ENCODE measurements at places on chromosomes 1 and 21.

DNA sequence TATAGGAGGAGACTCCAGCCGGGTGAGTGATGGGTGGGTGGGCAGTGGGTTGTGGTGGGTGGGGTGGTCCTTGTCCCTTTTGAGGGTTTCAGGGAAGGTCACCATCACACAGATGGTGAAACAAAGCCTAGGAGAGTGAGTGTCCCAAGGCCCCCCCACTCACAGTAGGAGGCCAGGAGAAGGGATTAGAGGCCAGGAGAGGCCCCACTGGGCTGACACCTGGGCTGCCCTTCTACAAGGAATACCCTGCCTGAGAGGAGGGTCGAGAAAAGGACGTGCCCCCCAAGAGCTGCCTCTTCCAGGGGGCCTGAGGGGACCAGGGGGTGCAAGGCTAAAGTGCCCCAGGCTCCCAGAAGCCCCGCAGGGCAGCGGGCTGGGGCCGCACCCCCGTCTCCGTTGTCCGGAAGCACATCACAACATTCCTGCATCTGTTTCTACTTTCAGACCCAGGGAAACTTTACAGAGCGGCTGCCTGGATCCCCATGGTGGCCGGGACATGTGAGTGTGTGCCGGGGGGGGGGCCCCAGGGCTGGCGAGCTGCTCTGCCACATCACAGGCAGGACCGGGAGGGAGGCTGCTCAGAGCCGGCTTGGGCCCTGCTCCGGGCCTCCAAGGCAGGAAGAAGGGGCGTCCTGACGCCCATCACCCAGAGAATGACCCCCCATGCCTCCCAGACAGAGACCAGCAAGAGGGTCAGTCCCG is 68.2 kb downstream of the ARHGEF16 start:
- DNase-seq, result no peak

GRCh38 chr1:162633081-162633762 is 958 bp downstream of the DDR2 start:
- DNase-seq, result no peak

GRCh38 chr1:33088119-33088906 is 7.4 kb downstream of the AZIN2 start:
- no peak for DNase-seq

DNA sequence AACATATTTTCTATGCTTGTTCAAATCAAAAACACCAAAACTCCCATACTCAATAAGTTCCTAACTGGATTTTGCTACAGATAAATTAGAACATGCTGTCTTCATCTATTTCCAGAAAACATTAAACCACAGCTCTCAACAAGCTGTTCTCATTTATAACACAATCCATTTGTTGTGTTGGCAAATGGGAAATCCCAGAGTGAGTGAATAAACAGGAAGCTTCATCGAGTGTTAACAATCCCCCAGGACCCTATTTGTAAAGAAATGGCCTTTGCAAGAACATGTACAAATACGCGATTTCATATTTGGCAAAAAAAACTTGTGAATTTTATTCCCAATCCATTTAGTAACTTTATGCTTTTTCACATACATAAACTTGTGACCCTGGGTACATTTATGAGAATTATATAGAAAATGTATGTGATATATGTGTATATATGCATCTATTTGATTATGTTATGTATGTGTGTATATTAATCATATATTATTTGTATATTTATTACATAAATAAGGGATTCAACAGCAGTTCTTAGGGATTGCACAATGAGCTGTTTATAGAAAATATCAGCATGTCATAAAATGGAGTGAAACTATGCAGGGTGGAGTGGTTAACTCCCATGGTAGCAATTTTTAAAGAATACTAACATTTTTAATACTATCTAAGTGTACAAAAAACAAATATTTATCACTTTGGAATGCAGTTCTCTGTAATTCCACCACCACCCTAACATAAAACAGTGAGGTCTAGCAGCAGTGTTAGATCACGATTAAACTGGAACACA is 160.0 kb downstream of the NEGR1 start:
- DNase-seq, result no peak

DNA sequence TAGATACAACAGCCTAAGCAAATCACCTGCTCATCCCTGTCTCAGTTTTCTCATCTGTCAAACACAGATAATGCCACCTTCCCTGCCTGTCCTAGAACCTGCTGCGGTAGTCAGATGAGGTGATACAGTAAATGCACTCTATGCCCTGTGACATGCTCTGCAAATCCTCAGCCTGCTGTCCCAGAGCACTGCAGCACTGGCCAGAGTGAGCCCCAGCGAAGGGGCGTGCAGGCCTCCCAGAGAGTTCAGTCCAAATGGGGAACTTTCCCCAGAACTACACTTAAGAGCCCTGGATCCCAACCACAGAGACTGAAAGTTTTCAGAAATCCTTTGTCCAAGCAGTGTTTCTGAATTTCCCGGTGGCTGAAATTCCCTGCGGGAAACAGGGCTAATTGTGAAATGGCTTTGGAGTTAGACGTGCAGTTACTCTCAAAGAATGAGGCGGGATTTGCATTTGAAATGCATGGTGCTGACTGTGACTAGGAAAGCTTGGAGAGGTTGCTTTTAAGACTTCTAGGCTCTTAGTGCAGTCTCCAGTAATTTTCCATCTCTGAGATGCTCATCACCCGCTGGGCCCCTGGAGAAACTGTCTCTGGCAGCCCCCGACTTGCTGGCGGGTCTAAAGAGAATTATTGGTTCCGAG is 206.5 kb upstream of the AJAP1 start:
- DNase-seq, result no peak

DNA sequence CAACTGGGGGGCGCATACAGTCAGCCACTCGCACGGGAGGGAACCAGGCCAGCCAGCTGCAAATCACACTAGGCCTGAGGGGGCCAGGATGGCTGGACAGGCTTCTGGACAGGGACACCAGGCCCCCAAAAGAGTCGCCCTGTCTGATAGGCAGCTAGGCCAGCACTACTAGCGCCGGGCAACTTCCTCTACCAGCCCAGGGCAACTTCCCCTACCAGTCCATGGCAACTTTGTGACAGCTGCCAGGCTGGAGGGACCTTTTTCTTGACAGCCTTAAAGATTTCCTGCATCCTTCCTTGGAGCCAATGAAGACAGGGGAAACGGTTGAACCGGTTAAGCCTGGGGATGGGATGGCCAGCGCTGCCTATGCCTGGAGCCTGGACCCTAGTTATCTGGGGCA is 5.1 kb downstream of the IFFO2 start:
- DNase-seq, result no peak

DNA sequence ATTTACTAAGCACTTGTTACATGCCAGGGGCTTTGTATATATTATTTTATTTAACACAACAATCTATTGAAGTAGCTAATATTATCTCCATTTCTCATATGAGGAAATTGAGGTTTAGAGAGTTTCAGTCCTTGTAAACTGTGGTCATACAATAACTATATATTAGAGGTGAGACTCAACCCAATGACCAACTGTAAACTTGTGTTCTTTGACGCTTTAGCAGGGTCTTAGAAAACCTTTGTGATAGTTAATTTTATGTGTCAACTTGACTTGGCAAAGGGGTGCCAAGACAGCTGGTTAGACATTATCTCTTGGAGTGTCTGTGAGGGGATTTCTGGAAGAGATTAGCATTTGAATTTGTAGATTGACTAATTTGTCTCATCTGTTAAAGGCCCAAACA is 252.4 kb upstream of the B3GALT2 start:
- no peak for DNase-seq

DNA sequence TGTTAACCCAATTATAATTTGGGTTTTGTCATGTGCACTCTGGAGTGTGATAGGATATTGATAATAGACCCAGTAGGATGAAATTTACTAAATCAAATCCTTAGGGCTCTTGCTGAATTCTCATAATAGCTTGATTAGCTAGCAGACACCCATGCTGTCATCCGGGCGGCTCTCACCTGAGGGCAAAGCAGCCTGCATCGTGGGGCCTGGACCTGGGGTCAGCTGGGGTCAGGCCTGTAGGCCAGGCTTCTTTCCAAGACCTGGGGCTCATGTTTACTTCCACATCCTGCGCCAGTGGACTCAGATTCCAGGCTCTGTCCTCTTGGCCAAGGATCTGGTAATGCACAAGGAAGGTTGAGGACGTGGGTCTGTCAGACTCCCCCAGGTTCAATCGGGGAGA is 486.3 kb downstream of the NPHP4 start:
- DNase-seq, result no peak

DNA sequence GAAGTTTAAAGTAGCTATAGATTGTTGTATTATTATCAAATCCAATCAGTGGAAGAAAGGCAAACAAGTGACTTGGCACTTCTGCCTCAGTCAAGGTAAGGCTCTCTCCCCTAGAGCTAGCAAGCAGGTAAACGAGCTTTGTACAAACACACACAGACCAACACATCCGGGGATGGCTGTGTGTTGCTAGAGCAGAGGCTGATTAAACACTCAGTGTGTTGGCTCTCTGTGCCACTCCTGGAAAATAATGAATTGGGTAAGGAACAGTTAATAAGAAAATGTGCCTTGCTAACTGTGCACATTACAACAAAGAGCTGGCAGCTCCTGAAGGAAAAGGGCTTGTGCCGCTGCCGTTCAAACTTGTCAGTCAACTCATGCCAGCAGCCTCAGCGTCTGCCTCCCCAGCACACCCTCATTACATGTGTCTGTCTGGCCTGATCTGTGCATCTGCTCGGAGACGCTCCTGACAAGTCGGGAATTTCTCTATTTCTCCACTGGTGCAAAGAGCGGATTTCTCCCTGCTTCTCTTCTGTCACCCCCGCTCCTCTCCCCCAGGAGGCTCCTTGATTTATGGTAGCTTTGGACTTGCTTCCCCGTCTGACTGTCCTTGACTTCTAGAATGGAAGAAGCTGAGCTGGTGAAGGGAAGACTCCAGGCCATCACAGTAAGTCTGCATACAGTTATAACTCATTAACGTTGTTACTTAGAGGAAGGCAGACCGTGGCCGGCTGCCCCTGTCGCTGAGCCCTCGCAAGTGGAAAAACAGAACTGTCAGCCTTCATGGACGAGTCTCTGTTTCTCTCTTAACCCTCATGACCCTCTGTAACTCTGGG is at the start of gene PALMD:
Gene PALMD (plus strand): TSS at position 415 of the 833 bp plus-strand sequence. CDS start 205 bp downstream, at position 620.
- DNase-seq, result no peak

DNA sequence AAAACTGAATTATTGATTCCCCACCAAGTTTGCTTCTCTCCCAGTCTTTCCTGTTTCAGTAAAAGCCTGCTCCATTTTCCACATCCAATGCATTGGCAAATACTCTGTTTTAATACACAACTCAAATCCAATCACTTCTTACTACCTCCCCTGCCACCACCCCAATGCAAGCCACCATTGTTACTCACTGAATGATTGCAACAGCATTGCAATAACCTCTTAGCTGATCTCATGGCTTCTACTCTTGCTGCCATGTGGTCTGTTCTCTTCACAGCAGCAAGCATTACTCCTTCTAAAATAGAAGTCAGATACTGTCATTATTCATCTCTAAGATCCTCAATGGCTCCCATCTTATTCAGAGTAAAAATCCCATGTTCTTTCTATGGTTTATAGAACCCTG is 123.4 kb downstream of the ATP6V1G3 start:
- no peak for DNase-seq

- no peak for DNase-seq
Observed at GRCh38 chr21:42265231-42265812, 46.4 kb downstream of the ABCG1 start.

GRCh38 chr1:227072991-227073390 is 132.9 kb downstream of the COQ8A start:
- DNase-seq, result no peak

GRCh38 chr1:39689635-39690034 is 1.6 kb downstream of the HPCAL4 start:
- DNase-seq, result no peak

Data from GM12891 (cell line).